Esophagus squamous epithelium (tissue), 5 donors: ENCODE measurements at places on chromosomes 3 and 15.
A peak's percentile ranks its signal among the peaks of the same experiment; 100 is the strongest.

GRCh38 chr15:69758810-69759790 lies 306.5 kb downstream of the RPLP1 start:
- peak; percentile 33 for DNase-seq

DNA sequence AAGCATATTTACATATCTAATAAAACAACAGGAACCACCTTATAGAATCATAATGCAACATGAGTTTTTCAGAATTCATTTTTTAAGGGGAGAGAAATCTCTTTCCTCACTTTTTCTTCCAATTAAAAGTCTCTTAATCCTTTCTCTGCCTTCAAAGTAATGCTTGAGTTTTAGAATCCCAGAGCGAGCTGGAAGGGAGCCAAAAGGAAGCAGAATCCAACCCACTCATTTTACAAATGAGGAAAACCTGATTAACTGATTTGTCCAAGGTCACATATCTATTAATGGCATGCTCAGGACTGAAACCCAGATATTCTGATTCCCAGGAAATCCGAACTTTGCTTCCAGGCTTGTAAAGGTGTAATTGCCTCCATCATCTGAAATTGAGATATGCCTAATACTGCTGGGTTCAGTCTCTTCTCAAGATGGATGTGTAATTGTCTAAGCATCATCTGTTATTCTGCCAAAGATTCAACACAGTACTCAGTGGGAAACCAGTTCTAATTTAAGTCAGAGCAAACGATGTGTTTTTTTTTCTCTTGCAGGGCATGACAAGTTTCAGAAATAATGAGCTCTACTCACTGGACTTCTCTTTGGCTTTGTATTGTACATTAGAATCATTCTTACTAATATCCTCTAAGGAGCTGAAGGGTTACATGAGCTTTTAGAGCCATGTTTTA lies 481.4 kb upstream of the CFAP20DC start:
- DNase-seq, result no peak

DNA sequence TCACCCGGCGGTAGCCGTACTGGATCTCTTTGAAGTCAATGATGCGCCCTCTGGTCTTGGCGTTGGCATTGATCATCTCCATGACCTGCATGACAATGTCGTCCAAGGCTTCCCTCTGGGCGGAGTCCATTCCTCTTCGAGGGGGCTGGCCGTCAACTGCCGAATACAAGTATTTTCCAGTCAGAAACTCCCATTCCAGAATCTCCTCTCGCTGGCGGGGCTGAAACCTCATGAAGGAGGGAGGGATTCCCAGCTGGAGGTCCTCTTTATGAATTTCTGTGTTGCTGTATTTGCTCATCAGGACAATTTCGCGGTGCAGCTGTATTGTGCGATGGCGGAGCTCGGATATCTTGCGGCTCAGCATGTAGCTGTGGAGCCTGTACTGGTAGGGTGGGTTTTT lies 73.4 kb downstream of the CHSY1 start:
- no peak for DNase-seq

DNA sequence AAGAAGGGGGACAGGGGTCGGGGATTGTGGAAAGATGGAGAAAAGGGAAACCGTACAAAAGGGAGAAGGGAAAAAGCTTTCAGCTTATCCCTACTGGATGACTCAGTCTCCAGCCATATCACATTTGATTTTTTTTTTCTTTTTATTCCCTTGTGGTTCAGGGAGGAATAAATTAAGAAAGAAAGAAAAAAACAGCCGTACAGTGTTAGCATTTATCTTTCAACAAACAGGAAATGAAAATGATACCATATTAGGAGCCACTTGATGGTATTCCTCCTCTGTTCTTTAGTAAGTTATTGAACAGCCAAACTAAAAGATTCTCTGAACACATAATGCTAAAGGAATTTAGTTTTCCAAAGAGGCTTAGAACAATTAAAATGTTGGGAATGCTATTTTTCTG lies 594.4 kb downstream of the FOXP1 start:
- DNase-seq, result no peak

GRCh38 chr3:57927166-57927565 lies 81.1 kb upstream of the FLNB start:
- no peak for DNase-seq

- no peak for DNase-seq
Measured at GRCh38 chr15:99454107-99454809, 111.5 kb upstream of the MEF2A start.

DNA sequence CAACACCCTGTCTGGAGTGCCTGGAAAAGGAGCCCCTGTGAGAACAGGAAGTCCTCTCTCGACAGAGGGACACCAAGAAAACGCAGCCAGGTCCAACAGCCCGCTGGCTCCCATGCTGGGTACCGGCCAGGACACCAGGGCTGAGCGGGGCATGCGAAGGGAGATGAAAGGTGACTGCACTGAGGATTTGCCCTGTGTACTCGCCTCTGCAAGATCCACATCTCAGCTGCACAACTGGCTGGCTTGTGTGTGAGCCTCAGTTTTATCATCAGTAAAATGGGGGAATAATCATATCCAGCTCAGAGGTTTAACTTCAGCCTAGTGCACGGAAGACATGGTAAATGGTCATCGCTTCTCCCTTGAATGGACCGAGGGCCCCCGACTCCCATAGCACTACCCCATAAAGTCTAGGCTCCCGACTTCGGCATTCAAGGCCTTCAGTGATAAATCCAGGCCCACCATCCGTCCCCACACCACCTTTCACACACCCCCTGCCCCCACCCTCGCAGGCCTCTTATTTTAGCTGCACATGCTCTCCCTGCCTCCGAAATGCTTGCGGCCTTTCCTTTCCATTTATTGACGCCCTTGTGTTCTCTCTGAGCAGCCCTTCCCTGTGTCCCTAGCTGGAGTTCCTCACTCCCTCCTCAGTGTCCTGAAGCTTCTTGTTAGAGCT lies 15.8 kb downstream of the ISG20 start:
- no peak for DNase-seq

- DNase-seq, result no peak
Measured at GRCh38 chr15:51731549-51732267, 5.7 kb downstream of the LYSMD2 start.
